ENCODE measurements at places on chromosomes 12 and 14.

GRCh38 chr12:127450826-127451225 lies 816.1 kb upstream of the TMEM132C start:
- DNase-seq, result no peak

- no peak for DNase-seq
Measured at GRCh38 chr14:103118663-103119404, 4.4 kb upstream of the TNFAIP2 start.

- DNase-seq, result no peak
Measured at GRCh38 chr12:66555113-66555512, 123.8 kb downstream of the GRIP1 start.

DNA sequence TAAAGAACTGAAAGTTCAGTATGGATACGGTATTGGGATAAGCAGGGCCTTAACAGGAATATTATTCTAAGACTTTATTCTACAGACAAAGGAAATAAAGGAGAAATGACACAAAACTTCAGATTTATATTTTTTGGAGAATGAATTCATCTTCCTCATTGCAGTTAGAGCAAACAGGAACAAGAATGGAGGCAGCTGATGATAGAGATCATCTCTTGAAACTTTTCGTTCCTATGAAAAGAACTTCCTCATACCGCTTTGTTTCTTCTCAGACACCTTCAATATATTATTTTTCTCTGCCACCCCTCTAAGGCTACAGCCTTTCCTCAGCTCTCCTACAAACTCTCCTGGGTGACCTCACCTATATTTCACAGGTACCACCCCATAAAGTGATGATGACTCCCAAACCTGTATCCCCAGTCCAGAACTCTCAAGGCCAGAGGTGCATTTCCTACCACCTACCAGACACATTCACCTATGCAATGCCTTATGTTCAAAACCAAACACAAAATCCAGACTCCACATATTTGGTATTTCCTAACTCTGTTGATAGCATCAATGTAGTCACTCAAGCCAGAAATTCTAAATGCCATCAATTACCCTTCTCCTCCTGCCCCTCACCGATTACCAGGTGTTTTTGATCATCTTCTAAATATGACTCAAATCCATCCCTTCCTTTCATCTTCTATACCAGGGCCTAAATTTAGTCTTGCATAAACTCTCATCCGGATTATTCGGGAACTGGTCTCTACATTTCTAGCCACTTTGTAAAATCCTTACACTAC lies 7.4 kb downstream of the MAP4K5 start:
- DNase-seq, result no peak

DNA sequence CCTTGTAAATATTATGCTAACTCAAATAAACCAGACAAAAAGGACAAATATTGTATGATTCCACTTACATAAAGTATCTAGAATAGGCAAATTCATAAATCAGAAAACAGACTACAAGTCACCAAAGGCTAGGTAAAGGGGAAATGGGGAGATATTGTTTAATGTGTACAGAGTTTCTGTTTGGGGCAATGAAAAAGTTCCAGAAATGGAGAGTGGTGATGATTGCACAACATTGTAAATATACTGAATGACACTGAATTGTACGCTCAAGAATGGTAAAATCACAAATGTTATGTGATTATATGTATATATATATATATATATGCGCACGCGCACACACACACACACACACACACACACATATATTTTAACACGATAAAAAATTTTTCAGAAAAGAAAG lies 182.5 kb downstream of the SLC2A13 start:
- no peak for DNase-seq

DNA sequence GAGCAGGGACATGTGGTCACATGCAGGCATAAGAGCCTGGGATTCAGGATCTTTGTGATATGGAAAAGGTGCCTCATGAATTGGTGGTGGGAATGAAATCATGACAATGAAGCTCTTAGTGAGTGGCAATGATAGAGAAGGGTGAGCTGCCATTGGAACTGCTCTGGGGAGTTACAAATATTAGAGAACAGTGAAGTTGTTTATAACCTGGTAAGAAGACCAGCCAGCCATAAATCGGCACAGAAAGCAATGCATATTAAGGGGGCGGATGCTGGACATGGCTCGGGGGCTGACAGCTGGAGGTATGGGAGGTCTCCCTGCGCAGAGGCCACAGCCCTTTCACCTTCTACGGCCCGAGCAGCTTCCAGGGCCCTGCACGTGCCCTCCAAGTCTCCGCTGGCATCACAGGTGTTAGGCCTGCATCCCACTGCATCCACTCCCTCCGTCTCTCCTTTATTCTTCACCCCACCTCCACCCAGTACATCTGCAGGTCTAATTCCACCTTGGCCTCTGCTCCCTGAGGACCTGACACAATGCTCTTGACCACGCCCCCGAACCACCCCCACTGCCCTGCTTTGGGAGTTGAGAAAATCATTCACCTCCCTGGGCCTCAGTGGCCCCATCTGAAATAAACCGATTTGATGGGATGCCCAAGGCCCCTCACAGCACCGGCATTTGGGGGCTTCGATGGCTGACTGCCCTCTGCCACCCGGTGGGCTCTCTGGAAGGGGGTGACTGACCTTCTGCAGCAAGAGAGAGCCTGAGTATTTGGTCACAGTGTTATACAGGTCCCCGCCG lies 4.1 kb downstream of the CACNA2D4 start:
- DNase-seq, result no peak
